ENCODE measurements at places on chromosomes 2 and 18.

DNA sequence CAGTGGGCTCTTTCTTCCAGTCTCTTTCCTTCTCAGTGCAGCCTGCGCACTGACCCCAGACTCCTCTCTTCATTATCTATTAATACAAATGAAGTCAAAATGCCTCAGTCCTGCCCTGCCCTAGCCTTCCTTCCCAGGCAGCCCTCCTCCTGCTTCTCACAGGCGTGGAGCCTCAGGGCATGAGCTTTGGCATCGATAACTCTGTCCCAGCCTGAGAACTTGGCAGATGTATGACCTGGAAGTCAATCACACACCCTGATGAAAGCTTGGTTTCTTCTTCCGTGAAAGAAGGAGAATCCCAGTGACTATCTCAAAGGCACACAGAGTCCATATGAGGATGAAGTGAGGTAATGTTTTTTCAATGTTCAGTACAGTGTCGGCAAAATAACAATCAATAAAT, 600.7 kb upstream of the ID2 start:
- no peak for DNase-seq

- no peak for DNase-seq
Measured at GRCh38 chr18:11149441-11150270, at the start of gene PIEZO2. PIEZO2 (minus strand) TSS chr18:11149569; CDS start chr18:11148588, 981 bp downstream.

GRCh38 chr2:225270861-225271260, 128.6 kb upstream of the NYAP2 start:
- no peak for DNase-seq

GRCh38 chr2:167127135-167127534, 238.9 kb downstream of the XIRP2 start:
- no peak for DNase-seq

DNA sequence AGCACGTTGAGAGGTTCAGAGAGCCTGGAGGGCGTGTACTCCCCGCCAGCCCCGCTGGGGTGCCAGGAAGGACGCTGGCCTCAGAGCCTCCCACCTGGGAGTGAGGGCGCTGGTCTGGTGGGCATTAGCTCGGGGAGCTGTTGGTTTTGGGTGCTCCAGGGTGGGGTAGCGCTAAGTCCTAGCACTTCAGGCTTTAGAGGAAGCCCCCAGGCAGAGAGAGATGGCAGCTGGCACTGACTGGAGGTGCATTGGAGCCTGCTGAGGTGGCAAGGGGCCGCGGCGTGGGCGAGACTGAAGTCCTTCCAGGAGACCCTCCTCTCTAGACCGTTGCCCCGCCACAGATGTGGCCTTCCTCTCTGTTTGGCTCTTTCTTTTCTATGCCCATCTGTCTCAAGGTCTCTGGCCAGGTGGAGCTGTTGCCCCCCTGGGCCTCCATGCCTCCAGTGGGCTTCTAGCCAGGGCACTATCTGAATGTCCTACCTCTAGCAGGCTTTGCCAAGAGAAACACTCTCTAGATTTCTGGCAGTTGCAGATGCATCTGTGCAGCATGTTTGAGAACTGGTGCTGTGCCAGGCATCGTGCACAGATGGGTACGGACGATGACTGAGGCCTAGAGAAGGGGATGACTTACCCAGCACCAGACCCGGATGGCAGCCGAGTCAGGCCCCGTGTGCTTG, 6.6 kb downstream of the CAPN10 start:
- DNase-seq, result no peak

Measured in stimulated activated CD8-positive, alpha-beta memory T cell treated with anti-CD3 and anti-CD28 coated beads, Interleukin-15, amount 100 ng/mL, for 24 hours (primary cell).